ENCODE measurements at places on chromosomes 1 and 21. TPM values are rescaled to one million over a fixed set of nuclear protein-coding genes. Genes with fewer than 3 reads are reported as not detected.

HDAC1 gene
- 94.3 TPM for total RNA-seq

ALG14 gene
- 3.8 TPM for total RNA-seq

FAM163A gene
- not detected for total RNA-seq

LSM10 gene
- 10.6 TPM for total RNA-seq

AMY1C gene
- not detected for total RNA-seq

HEYL gene
- not detected for total RNA-seq

C1orf141 gene
- total RNA-seq: not detected

PCBP3 gene
- 1.1 TPM for total RNA-seq

DMRTA2 gene
- 0.09 TPM for total RNA-seq

MRPL39 gene
- 25.0 TPM for total RNA-seq

Measured in bronchial smooth muscle cell (primary cell).